ENCODE measurements at places on chromosomes 11 and 22.

- DNase-seq, result peak; percentile 73
Measured at GRCh38 chr22:19962246-19962908, 20.8 kb upstream of the TXNRD2 start.

- DNase-seq, result no peak
Measured at GRCh38 chr11:14894657-14895598, 2.9 kb upstream of the CYP2R1 start.

DNA sequence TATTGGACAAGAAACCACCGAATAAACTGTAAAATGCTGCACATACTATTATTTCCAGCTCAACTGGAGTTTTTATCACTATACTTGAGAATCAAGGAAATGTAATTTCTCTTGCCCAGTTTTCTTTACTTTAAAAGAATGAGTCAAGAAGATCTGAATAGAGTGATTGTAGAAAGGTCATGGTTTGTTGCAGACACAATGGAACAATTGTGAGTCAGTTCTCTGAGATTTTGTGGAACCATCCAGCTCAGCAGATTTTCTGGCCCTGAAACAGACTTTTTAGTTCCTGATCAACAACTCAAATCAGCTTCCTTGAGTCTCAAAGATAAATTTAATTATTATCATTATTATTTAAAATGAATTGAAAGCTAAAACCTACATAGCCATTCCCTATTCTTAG is 1.3 kb downstream of the TCN1 start:
- no peak for DNase-seq

GRCh38 chr22:39478441-39478850 is 21.6 kb downstream of the MGAT3 start:
- no peak for DNase-seq

DNA sequence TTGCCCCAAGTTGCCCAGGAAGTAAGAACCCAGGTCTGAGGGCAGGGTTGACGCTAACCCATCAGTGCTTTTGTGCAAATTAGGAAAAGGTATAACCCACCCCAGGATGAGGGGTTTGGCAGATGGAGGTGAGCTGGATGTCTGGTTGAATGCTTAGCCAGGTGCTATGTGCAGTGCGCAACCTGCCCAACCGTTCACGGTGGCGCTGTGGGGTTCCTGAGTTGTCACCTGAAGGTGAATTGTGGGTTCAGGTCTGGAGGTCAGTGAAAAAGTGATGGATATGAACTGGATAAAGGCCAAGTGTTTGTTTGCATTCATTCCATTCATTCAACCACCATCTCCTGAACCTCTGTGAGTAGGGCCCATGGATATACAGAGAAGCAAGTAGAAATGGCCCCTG is 14.3 kb upstream of the LGALS2 start:
- DNase-seq, result no peak

DNA sequence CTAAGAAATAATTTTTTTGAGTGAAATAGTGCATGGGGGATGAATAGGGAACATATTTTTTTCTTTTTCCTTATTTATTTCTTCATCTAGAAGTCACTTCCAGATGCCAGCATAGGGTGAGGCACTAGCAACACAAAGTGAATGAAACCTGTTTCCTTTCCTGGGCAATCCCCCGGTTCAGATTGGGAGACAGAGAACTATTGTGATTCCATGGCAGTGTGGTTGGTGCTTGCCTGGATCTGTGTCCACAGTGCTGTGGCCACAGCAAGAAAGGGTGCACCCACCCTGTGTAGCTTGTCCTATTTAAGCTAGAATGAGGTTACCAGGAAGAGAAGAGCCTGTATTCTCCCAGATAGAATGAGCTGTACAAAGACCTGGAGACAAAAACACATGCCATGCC is 57.6 kb downstream of the SLC5A1 start:
- DNase-seq, result no peak

GRCh38 chr11:34353881-34354280 is 3.9 kb downstream of the ABTB2 start:
- DNase-seq, result no peak

DNA sequence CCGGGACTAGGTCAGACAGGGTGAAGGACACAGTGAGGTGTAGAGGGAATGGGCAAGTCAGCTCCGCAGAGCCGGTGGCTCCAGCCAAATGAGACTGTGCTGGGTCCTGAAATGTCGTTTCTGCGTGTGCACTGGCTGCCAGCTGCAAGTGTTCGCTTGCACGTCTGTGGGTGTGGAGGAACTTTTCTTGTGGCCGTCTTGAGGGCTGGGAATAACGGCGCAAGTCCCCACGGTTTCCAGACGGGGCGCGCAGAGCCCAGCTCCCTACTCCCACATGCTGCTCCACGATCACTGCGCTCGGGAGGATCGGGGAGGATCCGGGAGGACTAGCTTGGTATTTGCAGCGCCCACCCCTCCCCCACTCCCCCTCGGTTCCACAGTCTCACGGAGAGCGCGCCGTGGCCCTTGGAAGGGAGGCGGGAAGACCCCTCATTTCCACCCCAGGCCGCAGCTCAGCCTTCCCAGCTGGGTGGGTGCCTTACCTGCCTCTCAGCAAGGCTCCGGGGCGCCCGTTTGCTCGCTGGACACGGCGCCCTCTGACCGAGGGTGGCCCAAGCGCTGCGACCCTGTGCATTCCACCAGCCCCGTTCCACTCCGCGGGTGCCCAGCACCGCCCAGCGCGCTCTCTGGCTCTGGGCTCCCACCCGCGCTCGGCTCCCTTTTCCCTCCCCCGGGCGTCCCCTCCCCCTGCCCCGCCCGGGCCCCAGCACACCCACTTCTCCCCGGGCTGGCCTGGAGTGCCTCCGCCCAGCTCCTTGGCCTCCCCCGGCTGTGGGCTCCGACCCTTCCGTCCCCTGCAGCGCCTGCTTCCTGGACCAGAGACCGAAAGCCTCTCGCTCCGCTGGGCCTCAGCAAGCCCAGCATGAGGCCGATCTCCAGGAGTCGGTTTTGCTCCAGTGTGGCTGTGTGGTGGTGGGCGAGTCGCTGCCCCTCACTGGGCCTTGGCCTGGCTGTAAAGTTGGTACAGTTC is at the start of gene KCNE3:
Gene KCNE3, minus strand, starts transcription at position 634 of the 970 bp plus-strand sequence. CDS start 9,986 bp downstream, outside the sequence.
- no peak for DNase-seq

DNA sequence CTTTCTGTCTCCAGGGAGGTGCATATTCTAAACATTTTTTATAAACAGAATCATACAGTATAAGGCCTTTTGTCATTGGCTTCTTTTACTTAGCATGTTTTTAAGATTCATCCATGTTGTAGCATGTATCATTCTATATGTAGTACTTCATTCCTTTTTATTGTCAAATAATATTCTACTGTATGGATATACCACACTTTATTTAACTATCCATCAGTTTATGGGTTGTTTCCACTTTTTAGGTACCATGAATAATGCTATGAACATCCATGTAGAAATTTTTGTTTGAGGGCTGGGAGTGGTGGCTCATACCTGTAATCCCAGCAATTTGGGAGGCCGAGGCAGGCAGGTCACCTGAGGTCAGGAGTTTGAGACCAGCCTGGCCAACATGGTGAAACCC is 73.1 kb downstream of the PHF21A start:
- DNase-seq, result no peak

DNA sequence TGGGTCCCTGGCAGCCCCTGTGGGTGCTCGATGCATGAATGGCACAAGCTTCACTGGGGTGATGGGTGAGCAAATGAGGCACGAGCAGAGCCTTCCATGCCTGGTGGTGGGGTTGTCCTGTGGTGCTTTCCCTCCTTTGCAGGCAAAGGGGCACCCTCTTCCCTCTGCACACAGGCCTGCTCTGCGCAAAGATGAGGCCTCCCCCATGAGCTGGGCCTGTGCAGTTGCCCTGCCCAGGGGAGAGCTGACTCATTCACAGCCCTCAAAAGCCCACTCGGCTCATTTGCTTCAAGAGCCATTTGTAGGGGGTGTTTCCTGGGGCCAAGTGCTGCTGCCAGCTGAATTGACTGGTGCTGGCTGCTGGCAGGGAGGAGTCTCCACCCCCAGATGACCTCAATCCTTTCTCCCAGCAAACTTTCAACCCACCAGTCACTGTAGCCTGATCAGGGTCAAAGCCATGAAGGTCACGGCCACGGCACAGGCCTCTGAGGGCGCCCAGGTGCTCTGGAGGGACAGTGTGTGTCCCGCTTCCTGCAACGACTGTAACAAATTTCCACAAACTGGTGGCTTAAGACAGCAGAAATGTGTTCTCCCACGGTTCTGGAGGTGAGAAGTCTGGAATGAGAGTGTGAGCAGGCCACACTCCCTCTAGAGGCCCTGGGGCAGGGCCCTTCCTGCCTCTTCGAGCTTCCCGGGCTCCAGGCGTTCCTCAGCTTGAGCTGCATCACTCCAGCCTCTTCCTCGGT is 48.8 kb upstream of the ANO1 start:
- DNase-seq, result peak; percentile 26

DNA sequence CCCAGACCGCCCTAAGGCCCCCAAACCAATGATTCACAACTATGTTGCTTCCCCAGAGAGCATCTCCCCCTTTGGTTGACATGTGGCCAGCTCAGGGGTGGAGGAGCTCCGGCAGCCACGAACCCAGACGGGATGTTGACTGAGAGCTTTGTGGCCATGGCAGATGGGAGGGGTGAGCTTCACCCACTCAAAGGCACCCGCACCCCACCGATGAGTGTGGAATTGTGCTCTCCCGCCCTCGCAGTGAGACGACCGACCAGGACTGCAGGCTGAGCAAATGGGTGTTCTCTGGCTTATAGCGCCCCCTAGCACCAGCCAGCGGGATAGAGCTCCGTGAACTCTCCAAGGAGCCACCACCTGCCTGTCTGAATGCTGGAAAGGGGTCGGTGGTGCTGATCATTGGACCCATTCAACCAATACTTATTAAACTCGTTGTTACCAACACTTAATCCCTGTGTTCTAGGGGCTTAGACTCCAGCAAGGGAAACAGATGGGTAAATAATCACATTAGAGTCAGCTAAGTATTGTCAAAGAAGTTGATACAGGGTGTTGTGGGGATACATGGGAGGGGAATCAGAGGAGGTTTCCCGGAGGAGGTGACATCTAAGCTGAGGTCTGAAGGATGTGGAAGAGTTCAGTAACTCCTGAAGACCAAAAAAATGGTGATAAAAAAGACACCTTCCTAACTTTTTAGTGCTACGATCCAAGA is 4.5 kb upstream of the TIMP3 start:
- peak; percentile 55 for DNase-seq

- peak; percentile 18 for DNase-seq
Measured at GRCh38 chr11:87173185-87174039, 135.7 kb downstream of the TMEM135 start.

DNA sequence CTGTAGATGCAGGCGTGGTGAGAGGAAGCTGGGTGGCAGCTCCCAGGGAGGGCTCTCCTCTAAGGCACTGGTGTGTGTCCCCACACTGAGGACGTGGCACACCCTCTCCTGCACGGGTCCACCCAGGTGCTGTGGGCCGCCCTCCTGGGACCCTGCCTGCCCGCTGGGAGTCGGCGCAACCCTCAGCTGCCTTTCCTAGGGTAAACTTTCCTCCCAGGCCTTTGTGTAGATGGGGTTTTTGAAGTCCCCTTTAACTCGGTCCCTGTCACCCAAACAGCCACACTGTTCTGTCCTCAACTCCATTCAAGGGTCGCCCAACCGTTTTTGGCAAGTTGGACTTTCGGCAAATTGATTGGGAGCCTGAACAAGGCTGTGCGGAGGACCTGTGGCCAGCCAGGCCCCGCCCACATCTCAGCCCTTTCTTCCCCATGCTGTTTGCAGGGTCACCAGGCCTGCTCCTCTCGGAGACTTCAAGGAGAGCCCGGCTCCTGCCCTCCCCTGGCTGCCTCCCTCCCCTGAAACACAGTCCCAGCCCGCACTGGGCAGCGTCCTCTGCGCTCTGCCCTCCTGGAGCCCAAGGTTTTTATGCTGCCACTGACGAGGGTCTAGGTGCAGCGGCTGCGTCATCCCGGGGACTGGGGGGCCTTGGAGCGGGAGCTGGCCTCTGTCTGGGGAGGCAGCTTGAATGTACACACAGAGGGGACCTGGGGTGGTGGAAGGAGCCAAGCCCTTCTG is 1126.2 kb downstream of the BRD1 start:
- DNase-seq, result no peak

DNA sequence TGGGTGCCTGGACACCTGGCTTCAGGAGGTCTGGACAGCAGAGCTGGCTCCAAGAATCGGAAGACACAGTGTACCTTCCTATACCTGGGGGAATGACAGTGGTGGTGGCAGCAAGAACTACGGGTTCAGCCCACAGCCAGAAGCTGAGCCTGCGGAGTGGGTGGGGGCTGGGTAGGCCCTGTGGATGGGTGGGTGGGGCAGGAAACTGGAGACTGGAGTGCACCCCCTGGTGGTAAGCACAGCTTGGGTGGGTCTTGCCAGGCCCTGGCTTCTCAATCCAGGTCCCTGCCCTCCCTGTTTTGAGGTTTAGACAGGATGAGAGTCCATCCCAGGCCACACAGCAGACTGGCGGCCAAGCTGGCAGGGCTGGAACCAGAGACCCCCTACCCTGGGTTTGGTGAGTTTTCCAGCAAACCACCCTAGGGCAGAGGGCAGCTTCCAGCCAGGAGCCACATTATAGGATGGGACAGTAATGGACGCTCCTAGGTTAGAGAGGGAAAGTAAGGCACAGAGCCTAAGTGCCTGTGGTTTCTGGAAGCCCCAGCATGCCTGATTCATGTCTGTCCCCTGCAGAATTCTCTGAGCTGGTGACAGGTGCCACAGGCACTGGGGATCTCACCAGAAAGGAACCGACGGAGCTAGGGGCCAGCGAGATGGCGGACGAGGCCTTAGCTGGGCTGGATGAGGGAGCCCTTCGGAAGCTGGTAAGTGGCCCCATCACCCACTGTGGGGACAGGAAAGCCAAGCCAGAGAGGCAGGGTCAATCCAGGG is 1.7 kb downstream of the SMTN start:
- DNase-seq, result no peak

DNA sequence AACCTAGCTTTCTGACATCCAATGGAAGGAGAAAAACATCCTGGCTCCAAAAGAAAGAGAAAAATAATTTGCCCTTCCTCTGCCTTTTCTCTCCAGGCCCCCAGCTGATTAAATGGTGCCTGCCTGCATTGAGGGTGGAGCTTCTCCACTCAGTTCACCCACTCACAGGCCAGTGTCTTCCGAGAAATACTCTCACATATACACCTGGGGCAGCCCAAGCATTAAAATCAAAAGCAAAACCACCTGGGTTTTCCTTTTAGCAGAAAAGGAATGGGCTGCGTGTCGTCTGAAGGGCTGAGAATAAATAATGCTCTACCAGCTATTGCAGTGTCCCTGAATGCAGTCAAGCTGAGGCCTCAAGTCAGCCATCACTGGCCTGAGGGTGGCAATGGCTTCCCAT is 1143.8 kb upstream of the TENM4 start:
- DNase-seq, result no peak

GRCh38 chr22:37806409-37807333 is 1.1 kb upstream of the GCAT start:
- no peak for DNase-seq

GRCh38 chr22:44883011-44883421 is 126.8 kb downstream of the PHF21B start:
- no peak for DNase-seq

DNA sequence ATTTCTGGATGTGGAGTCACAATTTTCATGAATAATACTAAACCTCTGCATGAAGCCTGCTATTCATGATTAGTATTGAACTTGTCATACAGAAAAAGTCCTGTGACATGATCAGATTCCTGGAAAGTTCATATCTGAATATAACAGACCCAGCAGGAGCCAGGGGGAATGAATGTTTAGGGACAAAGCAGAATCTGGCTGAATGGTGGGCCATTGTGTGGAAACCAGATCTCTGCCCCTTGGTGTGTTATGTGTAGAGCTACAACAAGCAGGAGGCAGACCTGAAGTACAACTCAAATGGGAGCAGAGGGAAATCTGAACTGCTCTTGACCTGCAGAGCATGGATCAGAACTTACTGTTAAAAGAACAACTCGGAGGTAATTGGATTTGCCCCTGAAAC is 30.3 kb downstream of the KREMEN1 start:
- no peak for DNase-seq

- DNase-seq, result no peak
Measured at GRCh38 chr11:12640926-12641849, 33.0 kb upstream of the TEAD1 start.
